SK-N-SH (cell line): ENCODE measurements at places on chromosomes 2 and 18.

DNA sequence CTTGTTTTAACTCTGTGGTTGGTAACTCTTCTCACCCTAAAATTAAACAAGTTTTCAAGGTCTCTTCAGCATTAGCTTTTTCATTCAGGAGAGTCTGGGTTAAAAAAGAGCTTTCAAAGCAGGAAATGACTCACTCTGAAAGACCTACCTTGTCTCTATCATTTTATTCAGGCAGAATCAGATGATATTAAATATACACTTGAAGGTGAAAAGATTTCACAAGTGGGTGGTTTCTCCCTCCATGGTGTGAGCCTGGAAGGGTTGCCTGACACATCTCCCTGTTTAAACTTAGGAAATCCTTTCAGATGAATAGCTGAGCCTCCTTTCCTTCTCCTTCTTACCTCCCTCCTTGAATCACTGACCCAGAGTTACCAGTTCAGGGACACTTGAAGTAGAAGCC, 1402.0 kb upstream of the PIK3C3 start:
- DNase-seq, result no peak

GRCh38 chr18:39274535-39274934, 1708.9 kb upstream of the CELF4 start:
- no peak for DNase-seq

GRCh38 chr2:43068041-43068533, 158.3 kb downstream of the ZFP36L2 start:
- DNase-seq, result peak; percentile 34

GRCh38 chr2:127012868-127013267, 94.1 kb downstream of the BIN1 start:
- DNase-seq, result no peak

DNA sequence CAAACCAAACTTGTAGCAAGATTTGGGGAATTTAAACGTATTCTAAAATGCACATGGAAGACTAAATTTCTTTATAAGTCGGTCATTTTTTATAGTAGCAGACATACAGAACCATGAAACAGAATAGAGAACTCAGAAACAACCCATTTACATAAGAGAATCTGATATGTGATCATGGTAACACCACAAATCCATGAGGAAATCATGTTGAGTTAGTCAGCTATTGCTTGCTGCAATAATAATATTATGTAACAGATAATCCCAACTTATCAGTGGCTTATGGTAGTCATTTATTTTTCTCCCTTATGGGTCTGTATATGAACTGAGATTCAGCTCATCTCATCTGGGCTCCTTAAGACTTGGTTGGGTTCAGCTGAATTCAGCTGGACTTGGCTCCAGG, 103.4 kb upstream of the SERTAD2 start:
- no peak for DNase-seq

DNA sequence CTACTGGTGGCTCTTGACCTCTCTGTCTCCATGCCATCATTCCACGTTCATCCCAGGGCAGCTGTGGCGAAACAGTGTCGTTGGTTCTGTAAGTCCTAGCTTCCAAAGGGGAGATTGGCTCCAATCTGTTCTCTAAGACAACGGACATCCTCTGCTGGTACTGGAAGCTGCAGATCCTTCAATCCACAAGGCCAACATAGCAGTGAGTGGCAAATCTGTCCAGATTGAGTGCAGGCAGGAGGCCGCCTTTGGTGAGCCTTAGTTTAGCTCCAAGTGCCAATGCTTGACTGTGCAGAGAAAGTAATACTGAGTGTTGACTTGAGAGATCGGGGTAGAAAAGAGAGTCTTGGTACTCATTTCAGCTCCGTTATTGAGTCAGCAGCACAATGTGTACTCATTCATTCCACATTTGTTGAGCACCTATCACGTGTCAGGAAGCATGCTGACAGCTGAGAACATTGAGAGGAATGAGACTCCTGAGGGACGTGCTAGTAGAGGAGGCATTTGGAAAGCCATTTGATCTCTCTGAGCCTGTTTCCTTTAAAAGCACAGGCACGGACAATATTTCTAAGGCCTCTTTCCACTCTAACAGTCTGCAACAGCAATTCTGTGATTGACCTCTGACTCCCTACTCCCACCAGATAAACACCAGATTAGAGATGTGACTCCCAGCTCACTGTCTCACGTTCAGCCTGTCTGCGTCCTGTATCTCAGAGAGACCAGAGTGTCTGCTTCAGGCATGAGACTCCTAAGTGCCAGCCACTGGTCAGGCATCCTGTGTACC, 306.0 kb downstream of the CLIP4 start:
- DNase-seq, result peak; percentile 23
